ENCODE measurements at places on chromosomes 6 and 20. TPM values are rescaled to one million over a fixed set of nuclear protein-coding genes. Genes with fewer than 3 reads are reported as not detected.

GRCh38 chr6:47484616-47485015 is 7.0 kb downstream of the CD2AP start:
- no peaks in the 10 kb centered on the region for H3K27me3 ChIP-seq
- no peak for DNase-seq
- peaks cover 25% of the 10 kb centered on the region for H3K4me1 ChIP-seq
- H3K36me3 ChIP-seq = no peaks in the 10 kb centered on the region
- no peak overlapping the region for H3K27ac ChIP-seq
- H3K4me3 ChIP-seq = no peak overlapping the region

DNA sequence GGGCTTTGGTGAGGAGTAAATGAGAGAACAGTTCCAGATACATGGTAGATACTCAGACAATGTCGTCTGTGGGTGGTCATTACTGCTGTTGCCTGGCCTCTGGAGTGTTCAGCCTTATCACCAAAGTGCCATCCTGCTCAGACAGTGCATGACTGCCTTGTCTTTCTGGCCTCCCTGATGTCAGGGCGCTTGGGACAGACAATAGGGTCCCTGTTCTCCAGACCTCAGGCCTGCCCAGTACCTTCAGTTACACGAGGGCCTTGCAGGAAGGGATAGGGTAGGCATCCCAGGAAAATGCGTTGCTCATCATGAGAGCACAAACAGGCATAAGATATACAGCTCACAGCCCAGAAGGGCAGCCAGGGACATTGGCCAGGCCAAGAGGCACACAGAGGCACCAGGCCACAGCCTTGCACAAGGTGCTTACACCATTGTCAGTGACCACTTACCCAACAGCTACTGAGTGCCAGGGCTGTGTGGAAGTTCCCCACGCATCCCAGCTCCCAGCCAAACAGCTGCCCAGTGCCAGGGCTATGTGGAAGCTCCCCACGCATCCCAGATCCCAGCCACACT is 27.4 kb downstream of the BPIFB1 start:
- H3K27ac ChIP-seq = no peak overlapping the region
- H3K4me1 ChIP-seq = no peaks in the 10 kb centered on the region
- H3K4me3 ChIP-seq = no peak overlapping the region
- H3K36me3 ChIP-seq = no peaks in the 10 kb centered on the region
- no peaks in the 10 kb centered on the region for H3K27me3 ChIP-seq

DNA sequence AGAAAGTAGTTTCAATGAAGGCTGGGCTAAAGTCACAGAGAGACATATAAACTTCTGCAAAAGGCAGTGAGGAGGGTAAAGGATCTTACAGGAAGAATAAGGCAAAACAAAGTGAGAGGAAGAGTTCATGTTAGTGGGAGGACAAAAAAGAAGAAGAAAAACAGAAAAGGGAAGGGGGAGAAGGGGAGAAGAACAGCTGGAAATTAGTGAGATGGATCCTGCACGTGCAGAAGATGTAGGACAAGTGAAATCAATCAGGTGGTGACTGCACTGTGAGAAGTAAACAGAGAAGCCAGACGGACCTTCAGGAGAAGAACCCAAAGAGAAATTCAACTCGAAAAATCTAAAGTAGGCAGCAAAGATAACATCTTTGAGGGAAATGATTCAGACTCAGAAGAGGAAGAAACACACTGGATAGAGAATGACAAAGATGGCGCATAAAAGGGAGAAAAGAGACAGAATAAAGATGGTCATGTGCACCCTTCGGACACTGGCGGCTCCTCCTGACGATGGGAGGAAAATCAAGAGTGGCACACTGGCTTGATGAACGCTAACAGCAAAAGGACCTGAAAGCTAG is 105.9 kb downstream of the MYB start:
- H3K36me3 ChIP-seq = no peaks in the 10 kb centered on the region
- no peaks in the 10 kb centered on the region for H3K27me3 ChIP-seq
- peaks cover 4% of the 10 kb centered on the region for H3K4me1 ChIP-seq
- no peak for DNase-seq
- H3K4me3 ChIP-seq = no peak overlapping the region
- no peak overlapping the region for H3K27ac ChIP-seq

GRCh38 chr6:52635049-52635577 is 35.8 kb upstream of the TMEM14A start:
- H3K27me3 ChIP-seq = peaks cover 3% of the 10 kb centered on the region
- H3K27ac ChIP-seq = no peak overlapping the region
- H3K4me3 ChIP-seq = no peak overlapping the region
- H3K4me1 ChIP-seq = no peaks in the 10 kb centered on the region

ADGB gene
- polyA plus RNA-seq = not detected

FAM217A gene
- polyA plus RNA-seq = not detected

UST gene
- polyA plus RNA-seq = 9.7 TPM

HACE1 gene
- 5.6 TPM for polyA plus RNA-seq

TLDC2 gene
- 0.22 TPM for polyA plus RNA-seq
